ENCODE measurements at places on chromosomes 16 and 17.

GRCh38 chr17:17515934-17516930, 20.0 kb upstream of the RASD1 start:
- DNase-seq: no peak

GRCh38 chr16:84354306-84354705, 14.0 kb upstream of the ATP2C2 start:
- no peak for DNase-seq

- no peak for DNase-seq
These were observed 242.0 kb downstream of the HAPSTR1 start for GRCh38 chr16:9333469-9333868.

- no peak for DNase-seq
These were observed 2.1 kb upstream of the NAGPA start for GRCh38 chr16:5035909-5036227.

DNA sequence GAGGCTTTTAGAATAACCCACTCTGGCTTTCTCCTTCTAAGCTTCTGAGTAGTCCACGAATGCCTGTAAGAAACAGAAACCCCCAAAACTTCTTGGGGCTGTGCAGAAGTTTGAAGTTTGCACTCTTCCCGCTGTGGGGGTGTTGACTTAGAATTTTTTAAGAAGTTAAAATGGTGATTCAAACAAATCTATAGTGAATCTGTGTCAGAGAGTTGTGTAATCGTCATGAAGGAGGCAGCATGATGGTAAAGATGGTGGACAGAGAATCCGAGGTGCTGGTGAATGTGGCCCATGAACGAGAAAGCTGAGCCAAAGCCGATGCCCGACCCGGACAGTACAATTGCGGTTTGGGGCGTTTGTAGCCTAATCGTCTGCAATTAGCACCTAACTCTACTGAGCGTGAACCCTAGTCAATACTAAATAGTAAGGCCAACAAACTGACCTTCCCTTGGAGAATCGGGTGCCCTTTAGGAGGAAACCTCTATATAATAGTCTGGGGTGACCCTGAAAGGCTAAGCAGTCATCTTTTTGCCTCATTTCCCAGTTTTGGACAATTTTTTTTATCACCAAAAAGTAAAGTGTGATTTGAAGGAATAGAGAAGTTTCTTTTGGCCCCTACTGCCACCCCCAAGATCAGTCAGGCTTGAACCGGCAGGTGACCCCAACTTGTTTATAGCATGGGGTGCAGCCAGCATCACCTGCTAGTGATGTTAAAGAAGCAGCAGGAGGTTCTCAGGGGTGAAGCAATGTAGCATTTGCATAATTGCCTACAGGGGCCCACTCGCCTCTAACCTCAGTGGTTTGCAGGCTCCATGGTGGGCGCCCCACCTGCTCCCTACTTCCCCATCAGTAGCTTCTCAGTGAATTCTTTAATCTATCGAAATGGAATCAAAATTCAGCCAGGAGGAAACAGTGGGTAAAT, 11.2 kb downstream of the IRF8 start:
- no peak for DNase-seq

- DNase-seq: no peak
These were observed 15.4 kb upstream of the HELZ start for GRCh38 chr17:67260170-67260987.

GRCh38 chr16:86732621-86733295, 154.4 kb downstream of the FOXL1 start:
- no peak for DNase-seq

DNA sequence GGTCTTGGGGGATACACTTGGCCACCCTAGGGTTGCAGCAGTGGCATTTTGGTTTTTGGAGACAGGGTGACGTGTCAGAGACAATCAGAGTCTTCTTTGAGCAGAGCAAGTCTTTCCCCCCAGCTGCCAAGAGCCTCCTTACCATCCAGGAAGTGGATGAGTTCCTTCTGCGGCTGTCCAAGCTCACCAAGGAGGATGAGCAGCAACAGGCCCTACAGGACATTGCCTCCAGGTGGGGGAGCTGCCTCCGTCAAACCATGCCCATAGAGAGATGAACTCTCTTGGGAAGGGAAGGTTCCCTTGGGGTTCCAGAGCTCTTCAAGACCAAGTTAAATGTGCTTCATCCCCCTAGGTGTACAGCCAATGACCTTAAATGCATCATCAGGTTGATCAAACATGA, 11.3 kb downstream of the LIG3 start:
- no peak for DNase-seq

DNA sequence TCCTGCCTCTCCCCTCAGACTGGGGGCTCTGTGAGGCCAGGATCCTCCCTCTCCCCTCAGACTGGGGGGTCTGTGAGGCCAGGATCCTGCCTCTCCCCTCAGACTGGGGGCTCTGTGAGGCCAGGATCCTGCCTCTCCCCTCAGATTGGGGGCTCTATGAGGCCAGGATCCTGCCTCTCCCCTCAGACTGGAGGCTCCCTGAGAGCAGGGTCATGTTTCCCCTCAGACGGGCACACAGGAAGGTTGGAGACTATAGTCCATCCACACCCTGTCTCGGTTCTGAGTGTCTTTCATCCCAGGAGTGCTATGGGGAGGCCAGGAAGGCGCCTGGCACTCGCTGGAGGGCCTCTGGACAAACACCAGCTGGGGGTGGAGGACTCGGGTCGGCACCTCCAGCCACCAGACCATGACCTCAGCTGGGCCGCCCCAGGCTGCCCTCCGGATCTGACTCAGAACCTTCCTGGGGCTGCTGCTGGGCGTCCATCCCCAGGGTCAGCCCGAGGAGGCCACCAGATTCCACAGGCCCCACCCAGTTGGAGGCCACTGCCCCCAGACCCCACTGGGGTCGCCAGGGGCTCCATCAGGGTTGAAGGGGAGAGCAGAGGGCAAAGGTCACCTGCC, 21.9 kb upstream of the DLX4 start:
- no peak for DNase-seq

- DNase-seq: no peak
These were observed 63.2 kb downstream of the SHCBP1 start for GRCh38 chr16:46558018-46558417.

DNA sequence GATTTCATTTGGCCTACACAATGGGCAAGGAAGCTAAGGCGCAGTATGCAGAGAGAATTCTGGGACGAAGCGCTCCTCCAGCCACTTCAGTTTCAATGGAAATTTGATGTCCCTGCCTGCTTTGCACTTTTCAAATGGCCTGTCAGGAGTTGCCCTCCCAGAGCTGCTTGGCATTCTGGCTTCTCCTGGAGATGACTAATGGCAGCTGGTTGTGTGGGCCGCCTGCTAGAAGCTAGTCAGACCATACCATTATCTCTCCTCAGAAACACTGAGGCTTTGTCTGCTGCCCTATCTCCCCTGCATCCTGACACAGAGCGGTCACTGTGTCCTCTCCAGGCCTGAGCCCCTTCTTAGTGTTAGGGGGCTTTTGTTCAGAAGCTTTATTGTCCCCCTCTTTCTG, 180.1 kb downstream of the SPECC1 start:
- peak; percentile 94 for DNase-seq

GRCh38 chr17:40364906-40365305, 369 bp upstream of the GJD3 start:
- no peak for DNase-seq

- peak; percentile 35 for DNase-seq
These were observed at the start of gene C17orf107 for GRCh38 chr17:4899341-4900230. C17orf107 (plus strand) TSS chr17:4899536; CDS start chr17:4899763, 227 bp downstream.

DNA sequence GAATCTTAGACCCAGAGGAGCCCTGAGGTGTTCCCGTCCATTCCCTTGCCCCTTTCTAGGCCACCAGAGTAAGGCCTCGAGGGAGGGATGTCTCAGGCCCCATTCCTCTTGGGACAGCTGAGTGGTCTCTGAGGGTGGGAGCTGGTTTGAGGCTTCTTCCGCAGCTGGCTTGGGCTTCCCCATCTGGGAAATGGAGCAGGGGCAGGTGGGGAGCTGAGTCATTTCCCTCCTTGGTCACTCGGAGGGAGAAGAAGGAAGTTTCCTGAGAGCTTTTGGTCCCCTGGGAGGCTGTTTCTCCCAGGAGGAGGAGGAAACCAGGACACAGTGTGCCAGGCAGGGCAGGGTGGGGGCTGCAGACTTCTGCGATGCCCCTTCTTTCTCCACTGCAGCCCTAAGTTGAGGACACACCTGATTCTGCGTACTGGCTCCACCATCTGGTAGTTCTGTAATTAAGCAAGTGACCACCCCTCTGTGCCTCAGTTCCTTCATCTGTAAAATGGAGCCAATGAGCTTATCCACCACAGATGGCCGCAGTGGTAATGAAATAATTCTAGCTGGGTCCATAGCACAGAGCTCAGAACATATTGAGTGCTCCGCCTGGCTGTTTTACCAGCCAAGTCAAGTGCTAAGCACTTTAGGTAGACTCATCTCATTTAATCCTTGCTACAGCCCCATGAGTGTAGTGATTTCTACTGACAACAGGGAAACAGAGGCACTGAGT, 1.6 kb upstream of the KCNJ12 start:
- DNase-seq: no peak

- DNase-seq: no peak
These were observed 304.4 kb downstream of the SEC14L1 start for GRCh38 chr17:77444984-77445759.

DNA sequence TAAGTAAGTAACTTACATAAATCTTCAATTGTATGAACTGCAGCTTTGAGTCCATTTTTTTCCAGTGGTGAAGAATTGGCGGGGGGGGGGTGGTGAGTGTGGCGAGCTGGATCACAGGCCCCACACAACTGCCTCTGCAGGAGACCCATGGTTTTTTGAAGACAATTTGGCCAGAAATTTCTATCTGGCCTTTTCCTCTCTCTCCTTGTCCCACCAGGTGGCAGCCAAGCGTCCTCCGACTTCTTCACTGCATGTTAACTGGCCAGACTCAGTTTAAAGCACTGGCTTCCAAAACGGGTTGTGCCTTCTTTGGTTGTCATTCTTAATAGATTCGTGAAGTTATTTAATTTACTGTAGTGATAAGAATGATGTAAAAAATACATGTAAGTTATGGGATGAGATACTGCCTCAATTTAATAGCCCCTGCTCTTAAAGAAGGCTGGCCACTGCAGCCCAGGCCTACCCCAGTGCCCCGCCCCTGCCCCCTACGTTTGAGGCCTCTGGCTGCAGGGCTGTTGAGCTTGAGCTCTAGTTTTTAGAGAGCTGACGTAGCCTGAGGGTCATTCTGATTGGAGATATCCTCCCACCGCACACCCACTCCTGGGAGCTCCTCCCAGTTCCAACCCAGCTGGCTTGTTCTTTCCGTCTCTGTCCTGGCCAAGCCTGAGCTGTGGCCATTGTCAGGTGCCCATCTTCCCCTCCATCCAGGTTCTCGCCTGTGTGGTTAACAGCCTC, 36.4 kb downstream of the AKAP1 start:
- DNase-seq: no peak

DNA sequence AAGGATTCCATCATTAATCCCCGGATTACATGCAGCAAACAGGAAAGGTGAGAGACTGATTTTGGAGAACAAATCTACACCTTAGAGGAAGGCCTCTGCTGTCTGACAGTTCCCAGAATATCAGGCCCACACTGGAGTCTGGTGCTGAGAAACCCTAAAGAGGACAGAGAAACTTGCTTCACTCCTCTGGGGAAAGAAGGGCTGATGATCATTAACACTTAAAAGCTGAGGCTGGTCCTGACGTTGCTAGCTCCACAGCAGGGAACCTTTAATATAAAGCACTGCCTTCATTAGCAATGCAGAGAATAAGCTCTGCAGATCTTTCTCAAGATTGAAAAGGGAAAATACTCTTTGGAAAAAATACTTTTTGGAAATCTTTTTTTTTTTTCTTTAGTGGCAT, 1472.4 kb upstream of the GOT2 start:
- no peak for DNase-seq

DNA sequence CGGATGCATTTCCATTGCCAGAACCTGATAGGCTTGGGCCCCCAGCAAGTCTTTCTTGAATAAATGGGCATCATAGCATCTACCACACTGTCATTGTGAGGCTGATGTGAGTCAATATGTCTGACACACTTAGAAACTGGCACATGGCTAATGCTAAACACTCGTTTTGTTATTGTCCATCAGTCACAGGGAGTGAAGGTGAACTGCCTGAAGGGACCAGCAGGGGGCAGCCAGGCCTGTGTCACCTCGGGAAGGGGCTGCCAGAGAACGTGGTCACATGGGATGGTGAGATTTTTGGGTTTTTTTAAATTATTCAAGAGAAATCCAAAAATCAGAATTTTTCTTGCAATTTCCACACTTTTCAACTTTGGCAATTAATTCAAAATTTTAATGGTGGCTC, 831 bp upstream of the RCVRN start:
- DNase-seq: no peak

DNA sequence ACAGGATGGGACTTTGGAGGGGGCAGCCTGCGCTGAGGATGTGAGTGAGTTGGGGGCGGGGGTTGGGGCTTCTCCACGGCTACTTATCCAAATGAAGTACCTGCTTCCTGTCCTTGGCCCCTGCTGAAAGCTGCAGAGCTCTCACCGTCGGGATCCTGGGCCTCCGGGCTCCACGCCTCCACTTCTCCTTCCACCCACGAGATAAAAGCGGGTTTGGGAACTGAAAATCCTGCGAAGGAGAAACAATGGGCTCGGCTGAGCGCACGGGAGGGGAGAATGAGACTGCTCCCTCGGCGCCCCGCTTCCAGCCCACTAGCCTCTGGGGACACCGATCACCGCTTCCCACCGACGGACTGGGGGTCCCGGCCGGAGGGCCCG, 486 bp downstream of the ZNF785 start:
- no peak for DNase-seq

DNA sequence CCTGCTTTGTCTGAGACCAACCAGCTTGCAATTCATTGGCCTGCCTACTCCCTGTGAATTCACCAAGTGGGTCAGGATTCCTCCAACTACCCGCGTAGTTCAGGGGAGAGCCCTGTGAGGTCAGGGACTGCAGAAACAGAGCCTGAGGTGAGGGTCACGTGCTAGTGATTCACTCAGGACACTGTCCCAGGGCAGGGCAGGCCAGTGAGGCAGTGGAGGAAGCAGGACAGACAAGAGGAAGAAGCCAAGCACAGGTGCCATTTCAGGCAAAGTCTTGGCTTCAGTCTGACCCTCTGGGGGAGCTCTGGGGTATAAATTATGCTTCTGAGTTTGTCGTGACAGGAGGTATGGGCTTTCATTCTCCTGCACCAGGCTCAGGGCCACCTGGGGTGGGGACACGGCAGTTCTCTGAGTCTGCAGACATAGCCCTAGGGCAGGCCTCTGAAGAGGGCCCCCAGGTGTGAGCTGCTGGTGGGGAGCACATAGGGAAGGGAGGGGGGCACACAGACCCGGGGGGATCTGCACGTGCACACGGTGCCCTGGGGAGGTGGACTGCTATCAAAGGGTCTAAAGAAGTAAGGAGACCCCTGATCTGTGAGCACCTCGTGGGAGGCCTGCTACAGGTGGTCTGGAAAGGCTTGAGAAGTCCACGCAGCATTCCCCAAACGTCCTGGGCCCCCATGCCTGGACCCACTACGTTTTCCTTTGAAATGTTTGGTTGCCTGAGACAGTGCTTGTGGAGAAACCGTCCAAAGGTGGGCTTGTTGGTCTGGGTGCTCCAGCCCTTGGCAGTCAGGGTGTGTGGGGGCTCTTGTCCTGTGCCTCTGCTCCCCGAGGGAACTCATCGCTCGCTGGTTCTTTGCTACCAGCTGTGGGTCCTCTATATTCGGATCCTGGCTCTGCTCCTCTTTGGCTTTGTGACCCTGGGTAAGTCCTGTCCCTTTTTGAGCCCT, 46.4 kb downstream of the NKD1 start:
- no peak for DNase-seq
